ENCODE measurements at places on chromosomes 11 and 22.

GRCh38 chr22:39847477-39847876 lies 46.1 kb downstream of the ENTHD1 start:
- DNase-seq: no peak

- DNase-seq: no peak
These were observed 48.3 kb upstream of the BIRC3 start for GRCh38 chr11:102268985-102269470.

DNA sequence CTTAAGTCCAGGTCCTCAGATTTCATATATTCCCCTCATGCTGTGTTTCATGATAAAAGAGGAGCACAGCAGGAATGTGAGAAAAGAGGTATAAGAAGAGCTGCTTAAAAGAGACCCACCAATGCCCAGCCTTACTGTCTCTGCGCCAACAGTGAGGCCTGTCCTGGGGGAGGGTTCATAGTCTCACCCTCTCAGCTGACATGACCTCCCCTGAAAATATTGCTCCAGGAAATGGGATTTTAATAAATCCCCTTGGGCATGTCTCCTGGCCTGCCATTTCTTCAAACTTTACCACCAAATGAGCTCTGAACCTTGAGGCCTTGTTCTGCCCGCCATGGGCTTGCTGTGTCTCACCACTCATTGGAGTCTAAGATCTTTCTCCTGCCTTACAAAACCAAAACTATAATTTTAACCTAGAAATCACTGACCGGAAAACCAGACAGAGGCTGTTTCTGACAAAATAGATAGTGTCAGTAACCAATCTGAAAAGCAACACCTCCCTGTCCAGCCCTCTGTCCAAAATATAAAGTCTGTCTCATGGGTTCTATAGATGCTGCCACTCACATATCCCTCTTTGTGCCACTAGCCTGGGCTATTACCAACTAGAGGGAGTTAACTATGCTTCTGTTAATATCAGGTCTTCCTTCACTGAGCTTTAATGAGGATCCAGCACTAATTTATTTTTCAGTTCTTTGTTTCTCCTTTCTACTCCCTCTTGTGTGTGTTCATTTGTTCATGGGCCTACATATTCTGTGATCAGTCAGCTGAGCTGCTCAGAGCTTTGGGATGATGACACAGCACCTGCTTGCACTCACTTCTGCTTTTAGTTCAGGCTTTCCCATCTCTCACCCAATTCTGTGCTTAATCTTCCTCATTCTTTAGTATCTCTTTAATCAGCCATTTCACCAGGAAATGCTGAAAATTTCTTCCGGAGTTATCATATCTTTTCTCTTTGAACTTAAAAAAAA lies at the start of gene OR2AG2:
Gene OR2AG2, minus strand, starts transcription at position 51 of the 968 bp plus-strand sequence. CDS start 3,019 bp downstream, outside the sequence.
- no peak for DNase-seq

DNA sequence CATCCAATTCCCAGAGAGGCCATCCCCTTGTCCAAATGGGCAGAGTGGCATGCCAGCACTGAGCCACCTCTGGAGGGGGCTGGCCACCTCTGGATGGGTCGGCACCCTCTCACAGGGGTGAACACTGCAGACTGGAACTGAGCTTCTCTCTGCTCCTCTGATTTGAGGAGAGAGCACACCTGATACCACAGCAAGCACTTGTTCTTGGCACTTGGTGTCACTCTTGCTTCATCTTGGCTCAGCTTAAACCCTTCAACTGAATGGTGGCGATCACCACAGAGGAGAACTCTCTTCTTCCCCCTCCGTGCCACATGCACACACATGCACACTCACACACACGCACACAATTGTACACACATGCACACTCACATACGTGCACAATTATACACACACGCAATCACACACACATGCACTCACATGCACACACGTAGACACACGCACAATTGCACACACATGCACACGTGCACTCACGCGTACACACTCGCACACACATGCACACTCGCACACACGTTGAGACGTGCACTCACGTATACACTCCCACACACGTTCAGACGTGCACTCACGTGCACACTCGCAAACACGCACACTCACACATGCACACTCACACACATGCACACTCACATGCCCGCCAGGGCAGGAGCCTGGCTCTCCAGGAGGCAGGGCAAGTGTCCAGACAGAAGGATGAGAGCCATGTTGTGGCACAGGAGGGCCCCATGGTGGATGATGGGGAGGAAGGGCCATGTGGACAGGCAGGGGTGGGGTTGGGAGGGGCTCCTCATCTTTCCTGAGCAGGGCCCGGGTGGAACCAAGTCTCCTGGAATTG lies 23.4 kb downstream of the OVOL1 start:
- peak; percentile 32 for DNase-seq
